ENCODE measurements at places on chromosomes 3 and 15.

DNA sequence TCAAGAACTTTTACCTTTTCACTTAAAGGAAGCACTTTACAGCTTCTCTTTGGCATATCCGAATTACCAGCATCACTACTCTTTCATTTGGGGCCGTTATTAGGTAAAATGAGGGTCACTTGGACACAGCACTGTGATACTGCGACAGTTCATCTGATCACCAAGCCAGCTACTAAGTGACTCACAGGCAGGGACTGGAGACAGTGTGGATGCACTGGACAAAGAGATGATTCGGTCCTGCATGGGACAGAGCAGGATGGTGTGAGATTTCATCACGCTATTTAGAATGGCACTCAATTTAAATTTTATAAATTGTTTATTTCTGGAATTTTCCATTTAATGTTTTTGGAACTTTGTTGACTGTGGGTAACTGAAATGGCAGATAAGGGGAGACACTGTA, 166.9 kb upstream of the IL12A start:
- DNase-seq, result no peak

- no peak for DNase-seq
Measured at GRCh38 chr15:66149871-66150270, 103.7 kb downstream of the MEGF11 start.

- no peak for DNase-seq
Measured at GRCh38 chr3:55819005-55819404, 331.9 kb upstream of the WNT5A start.

DNA sequence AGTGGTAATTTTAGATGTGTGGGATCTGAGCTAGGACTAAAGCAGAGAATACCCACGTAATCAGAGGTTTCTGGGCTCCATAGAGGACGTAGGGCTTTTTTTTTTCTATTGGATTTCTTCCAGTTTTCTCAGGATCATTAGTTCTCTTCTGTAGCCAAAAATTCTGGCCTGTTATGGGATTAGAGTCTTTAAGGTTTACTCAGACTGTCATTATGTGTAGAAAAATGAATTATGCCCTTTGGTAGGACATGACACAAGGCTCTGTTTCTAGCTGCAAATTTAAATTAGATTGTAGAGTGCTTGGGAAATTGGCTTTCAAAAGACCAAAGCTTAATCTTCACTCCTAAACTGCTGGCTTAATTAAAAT, 1.9 kb downstream of the SETD5 start:
- DNase-seq, result no peak

GRCh38 chr3:100169201-100169920, 55.1 kb upstream of the FILIP1L start:
- no peak for DNase-seq

DNA sequence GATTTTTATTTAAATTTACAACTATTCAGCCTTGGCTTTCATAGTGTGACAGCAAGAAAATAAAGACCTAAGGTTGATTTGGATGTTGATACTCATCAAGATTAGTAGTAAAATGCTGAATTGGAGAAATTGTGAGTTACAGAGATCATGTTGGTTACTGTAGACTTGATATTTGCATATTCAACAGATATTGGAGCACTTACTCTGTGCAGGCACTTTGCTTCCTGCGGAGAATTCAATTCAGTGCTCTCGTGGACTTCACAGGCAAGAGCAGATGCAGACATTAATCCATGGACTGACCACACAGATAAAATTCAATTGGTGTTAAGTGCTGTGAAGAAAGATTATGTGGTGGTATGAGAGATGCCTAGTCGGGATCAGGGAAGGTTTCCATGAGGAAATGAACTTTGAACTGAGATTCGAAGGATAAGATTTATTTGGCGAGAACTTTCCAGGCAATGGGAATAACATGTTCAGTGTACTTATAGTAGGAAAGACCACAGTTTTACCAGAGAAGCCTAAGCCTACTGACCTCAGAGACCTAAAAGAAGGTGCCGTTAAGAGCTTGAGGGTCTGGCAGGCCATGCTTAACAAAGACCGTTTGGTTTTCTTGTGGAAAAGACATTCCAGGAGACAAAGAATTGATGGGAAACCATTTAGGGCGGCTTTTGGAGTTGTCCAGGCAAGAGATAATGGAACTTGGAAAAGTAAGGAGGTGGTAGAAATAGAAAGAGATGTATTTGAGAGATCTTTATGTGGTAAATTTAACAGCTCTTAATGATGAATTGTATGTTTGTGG, 4.3 kb downstream of the SELENOT start:
- no peak for DNase-seq

DNA sequence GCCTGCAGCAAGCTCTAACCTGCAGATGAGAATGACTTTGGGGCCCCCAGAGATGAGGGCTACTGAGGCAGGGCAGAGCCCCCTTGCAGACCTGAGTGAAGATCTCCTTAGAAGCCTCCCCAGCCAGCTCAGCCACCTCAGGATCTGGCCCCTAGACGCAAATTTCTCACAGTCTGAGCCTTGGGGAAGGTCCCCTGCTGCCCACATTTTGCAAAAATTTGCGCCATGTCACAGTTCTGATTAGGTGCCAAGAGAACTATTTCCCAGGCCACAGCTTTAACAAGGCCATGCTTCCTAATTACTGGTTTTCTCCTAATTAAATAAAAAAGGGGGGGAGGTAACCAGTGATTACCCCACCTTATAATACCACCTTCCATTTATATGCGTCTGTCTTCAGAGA, 81.0 kb upstream of the HES1 start:
- DNase-seq, result no peak

DNA sequence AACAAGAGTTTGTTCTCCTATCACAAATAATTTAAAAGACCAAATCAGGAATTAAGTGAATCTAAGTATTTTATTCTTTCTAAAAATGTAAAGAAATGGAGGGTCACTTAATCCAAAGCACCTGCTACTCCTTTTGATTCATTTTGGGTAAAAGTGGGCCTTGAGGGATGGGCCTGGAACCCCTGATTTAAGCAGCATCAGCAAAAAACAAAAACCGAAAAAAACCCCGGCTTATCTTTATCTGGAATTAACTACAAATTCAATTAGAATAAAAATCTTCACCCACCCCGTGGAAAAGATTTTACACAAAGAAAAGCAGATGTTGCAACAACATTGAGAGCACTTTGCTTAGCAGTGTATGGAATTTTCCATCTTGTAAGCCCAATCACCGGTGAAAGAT, 1018.2 kb downstream of the MCTP2 start:
- DNase-seq, result no peak

DNA sequence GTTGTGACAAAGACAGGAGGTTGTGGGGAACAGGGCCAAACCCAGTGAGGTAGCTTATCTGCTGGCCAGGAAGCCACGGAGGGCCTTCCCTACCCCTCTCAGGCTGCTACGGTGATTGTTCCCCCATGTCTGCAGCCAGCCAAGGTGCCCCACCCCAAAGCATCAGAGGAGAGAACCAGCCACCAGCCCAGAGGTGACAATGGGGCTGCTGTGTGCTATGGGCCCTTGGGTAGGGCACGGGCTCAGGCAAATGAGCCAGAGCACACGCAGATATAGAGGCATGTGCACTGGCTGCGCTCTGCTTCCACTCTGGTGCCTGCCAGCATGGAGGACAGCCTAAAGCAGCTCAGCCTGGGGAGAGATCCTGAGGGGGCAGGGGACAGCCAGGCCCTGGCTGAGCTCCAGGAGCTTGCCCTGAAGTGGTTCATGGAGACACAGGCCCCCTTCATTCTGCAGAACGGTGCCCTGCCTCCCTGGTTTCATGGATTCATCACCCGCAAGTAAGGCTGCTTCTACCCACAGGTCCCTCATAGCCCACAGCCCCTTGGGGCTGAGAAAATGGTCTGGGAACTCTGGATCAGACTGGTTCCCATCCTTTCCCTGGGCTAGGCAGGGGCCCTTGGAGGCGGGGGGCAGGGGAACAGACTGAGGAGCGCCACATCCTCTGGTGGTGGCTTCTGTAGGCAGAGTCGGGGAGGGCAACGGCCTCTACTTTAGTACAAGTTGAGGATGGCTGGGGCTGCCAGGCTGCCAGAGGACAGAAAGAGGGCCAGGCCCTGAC, at the start of gene SH2D7:
Gene SH2D7, plus strand, starts transcription at position 301 of the 781 bp plus-strand sequence. Its CDS starts 24 bp downstream, at position 325.
- no peak for DNase-seq

- peak; percentile 27 for DNase-seq
Measured at GRCh38 chr15:29090617-29091466, 178.8 kb downstream of the NSMCE3 start.

- no peak for DNase-seq
Measured at GRCh38 chr3:137116619-137117018, 158.8 kb downstream of the IL20RB start.

- no peak for DNase-seq
Measured at GRCh38 chr3:2921903-2922302, 188.3 kb downstream of the IL5RA start.
